MG63 (cell line): ENCODE measurements at places on chromosomes 6 and 20. TPM values are rescaled to one million over a fixed set of nuclear protein-coding genes. Genes with fewer than 3 reads are reported as not detected.

Gene MICB
- total RNA-seq: 13.1 and 17.6 TPM in 2 replicates

DNA sequence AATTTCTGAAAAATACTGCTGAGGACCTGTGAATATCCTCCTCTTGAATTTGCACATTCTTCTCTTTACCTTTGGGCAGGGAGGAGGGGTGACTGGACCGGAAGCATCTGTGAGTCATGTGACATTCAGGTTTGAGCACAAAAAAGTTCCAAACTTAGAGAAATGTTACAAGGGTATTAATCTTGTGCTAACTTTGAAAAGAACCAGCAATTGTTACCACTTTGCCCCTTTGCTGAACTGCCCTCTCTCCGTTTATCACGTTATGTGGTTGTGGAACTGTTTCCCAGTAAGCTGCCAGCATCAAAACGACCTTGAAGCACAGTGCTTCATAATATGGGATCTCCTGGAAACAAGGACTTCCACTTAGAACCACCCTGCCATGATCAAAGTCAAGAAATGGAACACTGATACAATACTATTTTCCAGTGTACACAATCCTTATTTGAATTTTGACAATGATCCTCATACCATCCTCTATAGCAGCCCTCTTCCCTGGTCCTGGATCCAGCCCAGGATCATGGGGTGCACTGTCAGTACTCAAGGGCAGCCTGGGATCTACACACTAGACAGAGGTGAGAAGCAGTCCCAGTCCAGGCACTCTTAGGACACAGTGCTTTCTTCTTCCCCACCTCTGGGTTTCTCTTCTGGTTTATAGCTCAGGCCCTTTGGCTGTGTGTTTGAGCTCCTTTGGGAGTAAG, 2.3 kb upstream of the TUBB1 start:
- DNase-seq: no peak

Gene SYNDIG1
- total RNA-seq: 0.07 and 0.33 TPM in 2 replicates

Gene DEFB113
- total RNA-seq: not detected in 2 replicates

DNA sequence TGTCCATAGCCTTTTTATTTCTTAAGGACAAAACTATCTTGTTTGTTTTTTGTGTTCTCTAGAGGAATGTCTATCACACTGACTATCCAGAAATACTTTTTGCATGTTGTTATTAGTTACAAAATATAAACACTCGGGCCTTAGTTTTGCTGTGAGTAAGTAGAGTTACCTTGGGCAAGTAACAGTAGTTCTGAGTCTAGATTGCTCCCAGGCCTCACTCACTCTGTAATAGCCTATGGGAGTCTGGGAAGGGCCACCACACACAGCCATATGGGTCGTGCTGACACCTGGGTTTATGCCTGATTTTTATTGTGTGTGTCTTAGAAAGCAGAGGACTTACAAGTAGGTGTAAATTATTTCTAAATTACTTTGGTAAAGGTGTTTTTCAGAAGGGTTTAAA, 185.8 kb downstream of the TMEM242 start:
- no peak for DNase-seq

GRCh38 chr6:20338156-20338555, 63.5 kb upstream of the E2F3 start:
- no peak for DNase-seq

Gene GSS
- total RNA-seq: 94.2 and 107 TPM in 2 replicates

DNA sequence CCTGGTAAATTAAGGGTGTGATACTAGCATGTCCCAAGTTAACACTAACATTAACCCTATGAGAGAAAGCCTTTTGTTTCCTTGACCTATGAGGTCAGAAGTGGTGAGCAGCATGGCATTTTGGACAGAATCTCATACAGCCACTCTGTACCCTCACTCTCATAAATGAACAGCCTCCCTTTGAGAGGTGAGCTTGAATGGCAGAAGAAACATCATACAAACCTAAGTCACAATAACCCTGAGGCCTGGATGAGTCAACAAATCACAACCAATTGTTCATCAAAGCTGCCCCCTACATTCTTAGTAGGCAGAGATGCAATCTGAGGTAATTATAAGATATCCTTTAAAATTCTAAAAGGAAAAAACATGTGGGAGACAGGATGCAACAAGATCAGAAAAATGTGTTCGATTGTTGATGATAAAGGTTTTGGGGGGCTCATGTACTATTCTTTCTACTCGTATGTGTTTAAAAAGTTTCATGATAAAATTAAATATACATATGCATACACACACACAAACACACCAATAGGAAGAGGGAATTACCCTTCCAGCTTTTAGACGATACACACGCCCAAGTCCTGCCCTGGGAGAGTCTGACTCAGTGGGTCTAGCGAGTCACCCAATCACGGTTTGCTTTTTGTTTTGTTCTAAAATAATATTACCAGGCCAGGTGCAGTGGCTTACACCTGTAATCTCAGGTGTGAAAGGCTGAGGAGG, 117.3 kb downstream of the ARHGAP18 start:
- no peak for DNase-seq

GRCh38 chr6:166849749-166850183, 106.6 kb downstream of the RNASET2 start:
- no peak for DNase-seq

DNA sequence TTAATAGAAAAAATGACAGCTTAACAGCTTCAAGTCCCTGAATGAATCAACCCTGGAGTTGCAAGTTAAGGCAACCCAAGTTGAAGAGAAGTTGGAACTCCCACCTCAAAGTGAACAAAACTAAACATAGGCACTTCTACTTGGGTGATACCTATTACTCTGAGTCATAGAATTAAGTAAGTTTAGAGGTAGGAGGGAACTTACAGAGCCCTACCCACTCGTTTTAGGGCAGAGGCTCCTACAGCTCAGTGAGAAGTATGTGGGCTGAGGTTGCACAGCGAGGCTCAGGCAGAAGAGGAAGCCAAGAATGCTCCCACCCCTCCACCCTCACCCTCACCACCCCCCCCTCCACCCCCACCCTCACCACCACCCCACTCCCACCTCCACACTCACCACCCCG, 42.2 kb downstream of the NFATC2 start:
- DNase-seq: no peak

DNA sequence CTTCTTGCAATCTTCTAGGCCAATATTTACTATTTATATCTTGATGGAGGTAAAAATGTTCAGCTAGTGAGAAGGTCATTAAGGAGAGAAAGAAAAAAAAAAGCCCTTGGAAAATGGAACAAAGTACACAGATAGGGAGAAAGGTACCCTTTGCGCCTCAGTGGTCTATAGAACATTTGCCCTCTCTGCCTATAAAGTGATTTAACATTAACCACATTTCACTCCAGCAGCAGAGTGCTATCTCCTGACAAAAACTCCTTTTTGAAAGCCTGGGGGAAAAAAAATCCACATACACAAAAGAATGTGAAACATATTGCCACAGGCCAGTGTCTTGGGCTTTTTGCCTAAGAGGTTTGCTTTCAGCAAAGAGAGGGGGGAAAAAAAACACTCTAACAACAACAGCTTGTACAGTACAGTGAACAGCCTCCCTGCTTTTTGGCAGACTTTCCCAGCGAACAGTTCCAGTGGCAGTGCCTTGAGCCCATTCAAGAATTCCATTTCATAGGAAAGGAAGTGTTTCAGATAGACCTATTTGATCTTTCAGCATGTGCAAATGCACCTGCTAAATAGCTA, 695 bp downstream of the ARHGAP18 start:
- peak; percentile 32 for DNase-seq

- no peak for DNase-seq
Observed at GRCh38 chr6:45836984-45837383, 178.7 kb downstream of the CLIC5 start.

DNA sequence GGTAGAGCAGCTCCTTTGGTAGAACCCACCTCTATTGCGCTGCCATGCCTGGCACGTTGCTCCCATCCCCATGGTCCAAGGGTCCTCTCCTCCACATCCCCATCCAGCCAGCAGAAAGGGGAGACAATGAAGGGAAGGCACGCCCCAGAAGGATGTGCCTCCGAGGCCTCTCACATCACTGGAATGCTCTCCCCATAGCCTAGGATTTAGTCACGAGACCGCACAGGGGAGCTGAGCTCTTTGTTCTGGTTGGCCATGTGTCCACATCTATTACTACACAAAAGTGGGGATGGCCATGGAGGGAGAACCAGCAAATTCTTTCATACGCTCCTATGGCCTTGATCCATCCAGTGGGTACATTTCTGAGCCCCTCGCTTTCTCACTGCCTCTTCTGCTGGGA, 60.5 kb upstream of the SALL4 start:
- no peak for DNase-seq

GRCh38 chr20:32549842-32550241, 35.3 kb downstream of the NOL4L start:
- DNase-seq: no peak

DNA sequence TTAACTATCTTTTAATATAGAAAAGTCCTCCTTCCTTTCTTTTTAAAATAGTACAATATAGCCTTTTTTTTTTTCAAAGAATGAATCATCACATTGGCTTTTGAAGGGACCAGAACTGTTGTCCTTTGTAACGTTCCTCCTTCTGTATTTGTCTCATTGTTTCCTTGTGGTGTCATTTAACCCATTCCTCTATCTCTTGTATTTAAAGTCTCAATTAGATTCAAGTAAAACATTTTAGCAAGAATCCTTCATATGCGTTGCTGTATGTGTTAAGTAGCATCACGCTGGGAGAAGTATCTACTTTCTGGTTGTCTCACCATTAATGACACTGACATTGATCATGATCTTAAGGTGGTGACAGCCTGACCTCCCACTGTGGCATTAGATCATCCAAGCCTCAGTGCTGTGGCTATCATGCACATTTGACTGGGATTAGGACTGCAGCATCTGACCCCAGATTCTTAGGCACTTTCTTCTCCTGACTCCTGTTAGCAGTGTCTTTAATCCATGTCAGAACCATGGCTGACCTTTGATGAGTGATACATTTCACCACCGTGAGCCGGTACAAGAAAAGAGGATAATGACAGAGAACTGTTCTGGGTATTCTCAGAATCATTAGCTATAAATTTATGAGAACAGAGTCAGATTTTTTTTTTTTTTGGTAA, 67.5 kb upstream of the TFB1M start:
- DNase-seq: no peak

DNA sequence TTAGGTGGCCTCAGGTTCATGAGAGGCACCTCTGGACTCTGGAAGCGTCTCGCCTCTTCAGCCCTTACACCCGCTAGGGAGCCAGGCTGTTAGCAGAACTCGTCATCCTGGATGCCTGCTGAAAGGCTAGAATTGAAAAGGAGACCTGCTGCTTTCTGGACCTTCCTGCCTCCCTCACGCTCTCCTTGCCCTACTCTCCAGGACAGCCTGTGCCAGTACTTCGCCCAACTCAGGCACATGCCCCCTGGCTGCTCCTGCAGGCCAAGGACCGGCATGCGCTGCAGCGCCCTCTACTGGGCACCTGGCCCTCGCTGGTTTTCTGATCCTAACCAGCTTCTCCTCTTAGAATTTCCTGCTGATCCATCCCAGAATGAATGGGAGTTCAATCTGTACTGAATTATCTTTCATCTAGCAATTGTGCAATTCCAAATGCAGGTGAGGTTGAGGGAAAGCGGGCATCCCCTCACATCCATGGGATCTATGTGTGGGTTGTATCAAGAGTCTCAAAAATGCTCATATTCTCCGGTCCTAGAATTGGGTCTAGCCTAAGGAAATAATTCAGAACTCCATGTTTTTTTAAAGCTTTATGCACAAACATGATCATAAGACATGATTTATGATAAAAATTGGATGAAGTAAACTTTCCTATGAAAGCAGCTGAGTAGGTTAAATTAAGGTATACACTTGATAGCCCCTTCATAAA, 78.0 kb downstream of the PTPN1 start:
- DNase-seq: peak; percentile 70

DNA sequence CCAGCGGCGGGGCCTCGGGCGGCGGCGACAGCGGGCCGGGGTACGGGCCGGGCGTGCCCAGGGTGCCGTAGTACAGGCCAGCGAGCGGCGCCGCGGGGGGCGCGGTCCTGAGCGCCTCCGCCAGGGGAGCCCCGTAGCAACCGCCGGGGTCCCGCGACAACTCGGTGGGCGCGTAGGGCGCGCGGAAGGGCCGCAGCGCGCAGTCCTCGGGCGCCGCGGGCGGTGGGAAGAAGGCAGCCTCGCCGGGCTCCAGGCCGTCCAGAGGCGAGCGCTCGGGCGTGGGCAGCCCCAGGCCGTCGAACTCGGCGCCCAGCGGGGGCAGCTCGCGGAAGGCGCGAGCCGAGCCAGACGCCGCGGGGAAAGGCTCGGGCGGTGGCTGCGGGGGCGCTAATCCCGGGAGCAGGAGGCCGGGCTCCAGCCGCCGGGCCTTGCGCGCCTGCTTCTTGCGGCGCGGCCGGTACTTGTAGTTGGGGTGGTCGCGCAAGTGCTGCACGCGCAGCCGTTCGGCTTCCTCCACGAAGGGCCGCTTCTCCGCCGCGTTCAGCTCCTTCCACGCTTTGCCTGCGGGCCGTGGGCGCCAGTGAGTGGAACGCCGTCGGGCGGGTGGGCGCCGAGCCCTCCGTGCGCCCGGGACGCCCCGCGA, 916 bp downstream of the SOX18 start:
- no peak for DNase-seq

DNA sequence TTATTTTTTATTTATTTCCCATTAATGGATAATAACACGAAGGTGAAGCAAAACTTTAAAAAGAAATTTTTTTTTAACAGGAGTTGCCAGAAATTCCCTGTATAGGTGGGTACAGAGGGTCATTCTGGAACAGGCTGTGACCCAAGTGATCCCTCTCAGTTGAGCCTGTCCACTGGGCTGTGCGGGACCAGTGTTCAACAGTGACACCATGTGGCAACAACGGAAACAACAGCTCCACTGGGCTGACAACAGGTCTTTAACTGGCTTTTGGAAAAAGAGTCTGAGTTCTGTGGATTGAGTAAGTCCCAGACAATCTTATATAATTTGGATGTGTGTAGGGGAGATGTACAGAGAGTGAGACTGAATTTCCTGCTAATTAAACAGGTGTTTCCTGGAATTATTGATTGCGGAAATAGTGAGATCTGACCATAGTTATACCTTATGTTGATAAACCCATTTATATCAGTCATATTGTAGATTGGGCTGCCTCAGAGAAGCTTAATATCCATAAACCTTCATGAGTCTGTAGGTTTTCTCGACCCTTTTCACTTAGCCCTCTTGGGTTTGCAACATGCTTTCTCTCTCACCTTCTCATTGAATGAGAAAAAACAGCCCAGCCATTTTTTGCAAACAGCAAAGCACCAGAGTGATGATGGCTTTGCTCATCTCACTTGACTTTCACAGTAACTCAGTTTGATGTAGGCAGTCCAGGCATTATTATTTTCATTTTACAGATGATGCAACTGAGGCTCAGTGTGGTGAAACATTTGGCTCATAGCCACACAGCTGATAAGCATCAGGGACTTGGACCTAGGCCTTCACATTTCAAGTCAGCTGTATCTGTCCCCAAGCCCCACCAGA, 17.5 kb downstream of the KIAA1755 start:
- DNase-seq: no peak

Gene FNDC11
- total RNA-seq: not detected in 2 replicates

DNA sequence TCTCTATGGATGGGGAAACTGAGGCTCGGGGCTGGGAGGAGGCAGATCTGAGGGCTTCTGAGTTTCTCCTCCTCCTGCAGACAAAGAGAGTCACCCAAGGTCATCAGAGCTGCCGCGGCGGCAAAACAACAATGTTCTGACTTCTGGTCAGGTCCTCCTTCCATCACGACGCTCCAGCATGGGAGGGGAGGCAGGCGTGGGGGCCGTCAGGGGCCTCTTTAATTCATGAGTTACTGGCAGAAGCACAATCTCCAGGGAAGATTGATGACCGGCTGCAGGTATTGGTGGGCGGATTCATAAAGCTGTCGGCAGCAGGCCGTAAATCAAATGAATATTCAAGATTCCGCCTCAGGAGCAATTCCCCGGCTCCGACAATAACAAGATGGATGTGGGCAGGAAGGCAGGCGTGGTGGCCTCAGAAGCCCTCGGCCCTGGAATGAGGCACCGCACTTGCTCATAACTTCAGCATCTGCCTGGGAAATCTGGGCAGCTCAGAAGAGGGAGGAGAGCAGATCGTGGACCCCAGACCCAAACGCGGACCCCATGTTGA, 19.1 kb downstream of the PCK1 start:
- DNase-seq: no peak

Gene GTSF1L
- total RNA-seq: not detected in 2 replicates
